ENCODE measurements at places on chromosomes 12 and 14. TPM values are rescaled to one million over a fixed set of nuclear protein-coding genes. Genes with fewer than 3 reads are reported as not detected.

KRT75 gene
- not detected for total RNA-seq

TPCN1 gene
- 45.9 TPM for total RNA-seq

PLEKHG7 gene
- total RNA-seq = not detected

PTPRO gene
- total RNA-seq = 0.24 TPM

CD163 gene
- 0.24 TPM for total RNA-seq

KRT7 gene
- 17.0 TPM for total RNA-seq

C12orf50 gene
- total RNA-seq = not detected

NRL gene
- 1.8 TPM for total RNA-seq

NACA gene
- total RNA-seq = 627 TPM

AP4S1 gene
- 6.0 TPM for total RNA-seq

ASCL1 gene
- total RNA-seq = not detected

B3GNT4 gene
- total RNA-seq = not detected

MMP19 gene
- total RNA-seq = 16.1 TPM

MYO1H gene
- not detected for total RNA-seq

LMNTD1 gene
- 0.16 TPM for total RNA-seq

SLC6A12 gene
- total RNA-seq = not detected

C12orf54 gene
- total RNA-seq = not detected

NUDT4 gene
- 103 TPM for total RNA-seq

LPAR5 gene
- not detected for total RNA-seq

FICD gene
- total RNA-seq = 8.3 TPM

OR6C4 gene
- not detected for total RNA-seq

PAX9 gene
- total RNA-seq = not detected

SPX gene
- total RNA-seq = 0.32 TPM

SBNO1 gene
- 25.4 TPM for total RNA-seq

NKX2-1 gene
- total RNA-seq = not detected

LGR5 gene
- total RNA-seq = 1.1 TPM

MSI1 gene
- not detected for total RNA-seq

CIROP gene
- not detected for total RNA-seq

GSG1 gene
- not detected for total RNA-seq

SLC5A8 gene
- total RNA-seq = not detected

ALKBH1 gene
- 9.4 TPM for total RNA-seq

GPR132 gene
- 0.16 TPM for total RNA-seq

DLGAP5 gene
- 3.1 TPM for total RNA-seq

CLEC6A gene
- total RNA-seq = not detected

ADGRD1 gene
- 0.36 TPM for total RNA-seq

BICDL1 gene
- not detected for total RNA-seq

PTCSC3 gene
- total RNA-seq = not detected

PLCZ1 gene
- total RNA-seq = not detected

SLC25A21 gene
- under 0.01 TPM for total RNA-seq

NOVA1 gene
- 7.8 TPM for total RNA-seq

SUOX gene
- 13.3 TPM for total RNA-seq

DPPA3 gene
- total RNA-seq = not detected

TC2N gene
- 0.97 TPM for total RNA-seq

PIANP gene
- total RNA-seq = 2.1 TPM

LACRT gene
- total RNA-seq = not detected

Measured in hair follicle dermal papilla cell (primary cell).